Spleen (tissue), 13 donors: ENCODE measurements at places on chromosomes 4 and X. TPM values are rescaled to one million over a fixed set of nuclear protein-coding genes. Genes with fewer than 3 reads are reported as not detected.

GRCh38 chr4:15562623-15563022, 92.5 kb downstream of the FBXL5 start:
- H3K4me3 ChIP-seq: no peak overlapping the region
- peaks cover 78% of the 10 kb centered on the region for H3K36me3 ChIP-seq
- H3K27me3 ChIP-seq: no peaks in the 10 kb centered on the region
- no peak overlapping the region for H3K27ac ChIP-seq
- no peaks in the 10 kb centered on the region for H3K4me1 ChIP-seq

- H3K36me3 ChIP-seq: no peaks in the 10 kb centered on the region
- no peak overlapping the region for H3K4me3 ChIP-seq
- H3K27me3 ChIP-seq: no peaks in the 10 kb centered on the region
- no peaks in the 10 kb centered on the region for H3K4me1 ChIP-seq
These were observed 159.0 kb downstream of the DCLK2 start for GRCh38 chr4:150237110-150237872.

GRCh38 chrX:28582511-28582910, 4.7 kb upstream of the IL1RAPL1 start:
- no peaks in the 10 kb centered on the region for H3K27me3 ChIP-seq
- no peak for DNase-seq
- H3K36me3 ChIP-seq: no peaks in the 10 kb centered on the region
- H3K4me1 ChIP-seq: no peaks in the 10 kb centered on the region
- no peak overlapping the region for H3K27ac ChIP-seq

- H3K4me1 ChIP-seq: no peaks in the 10 kb centered on the region
- no peaks in the 10 kb centered on the region for H3K36me3 ChIP-seq
- H3K27me3 ChIP-seq: no peaks in the 10 kb centered on the region
- no peak for DNase-seq
- H3K4me3 ChIP-seq: no peak overlapping the region
These were observed 168.9 kb upstream of the PUDP start for GRCh38 chrX:7316887-7317286.

GRCh38 chr4:75549019-75549418, 6.8 kb upstream of the ODAPH start:
- H3K36me3 ChIP-seq: peaks cover 18% of the 10 kb centered on the region
- no peaks in the 10 kb centered on the region for H3K4me1 ChIP-seq
- no peak overlapping the region for H3K27ac ChIP-seq
- no peak overlapping the region for H3K4me3 ChIP-seq

PNMA6E gene
- not detected for polyA plus RNA-seq

S100P gene
- polyA plus RNA-seq: 15.3 TPM
